Epithelial cell of esophagus (primary cell): ENCODE measurements at places on chromosomes 6 and 20.

DNA sequence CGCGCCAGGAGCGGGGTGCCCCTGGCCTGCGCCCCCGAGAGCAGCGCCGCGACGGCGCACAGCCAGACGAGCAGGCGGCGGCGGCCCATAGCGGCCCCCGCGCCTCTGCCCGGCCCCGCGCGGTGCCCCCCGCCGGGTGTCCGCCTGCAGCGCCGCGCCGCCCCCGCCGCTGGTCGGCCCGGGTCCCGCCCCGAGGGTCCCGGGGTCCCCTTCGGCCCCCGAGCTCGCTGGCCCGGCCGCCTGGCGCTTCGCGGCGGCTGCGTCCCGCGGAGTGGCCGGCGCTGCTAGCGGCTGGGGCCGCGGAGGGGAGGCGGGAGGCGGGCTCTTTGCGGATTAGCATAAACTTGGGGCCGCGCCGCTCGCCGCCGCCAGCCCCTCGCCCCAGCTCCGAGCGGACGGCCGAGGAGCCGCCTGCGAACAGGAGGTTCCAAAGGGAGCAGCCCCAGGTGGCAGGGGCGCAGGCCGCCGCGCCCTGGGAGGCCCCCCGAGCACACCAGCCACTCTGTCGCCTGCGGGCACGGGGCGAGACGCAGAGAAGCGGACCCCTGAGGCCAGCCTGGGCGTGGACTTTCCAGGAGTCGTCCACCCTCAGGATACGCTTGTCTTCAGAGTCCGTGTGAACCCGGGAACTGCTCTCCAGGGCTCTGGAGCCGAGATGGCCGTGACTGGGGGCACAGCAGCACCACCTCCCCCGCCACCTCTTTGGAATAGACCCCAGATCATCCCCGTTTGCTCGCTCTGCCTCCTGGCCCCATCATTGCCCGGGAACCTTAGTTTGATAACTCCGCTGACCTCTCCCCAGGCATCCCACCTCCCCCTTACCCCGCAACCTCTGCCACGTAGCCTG lies at the start of gene EMILIN3:
Gene EMILIN3 (minus strand): TSS at position 273 of the 847 bp plus-strand sequence. CDS start 184 bp downstream, at position 89.
- no peak for DNase-seq

DNA sequence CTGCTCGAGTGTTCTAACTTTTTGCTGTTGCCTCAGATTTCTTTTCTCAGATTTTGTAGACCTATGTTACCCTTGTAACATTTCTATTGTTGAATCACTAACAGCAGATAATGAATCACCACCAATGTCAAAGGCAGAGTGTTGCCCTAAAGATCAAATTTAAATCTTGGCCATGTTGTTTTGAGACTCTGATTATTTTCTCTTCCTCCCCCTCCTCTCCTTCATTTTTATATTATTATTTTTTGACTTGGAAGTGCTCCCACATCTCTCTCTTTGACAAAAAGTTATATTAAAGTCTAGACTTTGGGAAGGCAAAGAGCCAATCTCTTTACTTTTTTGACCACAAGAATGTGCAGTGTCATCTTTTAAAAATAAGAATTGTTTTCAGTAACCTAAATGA lies 422.7 kb downstream of the NKAIN2 start:
- peak; percentile 28 for DNase-seq

DNA sequence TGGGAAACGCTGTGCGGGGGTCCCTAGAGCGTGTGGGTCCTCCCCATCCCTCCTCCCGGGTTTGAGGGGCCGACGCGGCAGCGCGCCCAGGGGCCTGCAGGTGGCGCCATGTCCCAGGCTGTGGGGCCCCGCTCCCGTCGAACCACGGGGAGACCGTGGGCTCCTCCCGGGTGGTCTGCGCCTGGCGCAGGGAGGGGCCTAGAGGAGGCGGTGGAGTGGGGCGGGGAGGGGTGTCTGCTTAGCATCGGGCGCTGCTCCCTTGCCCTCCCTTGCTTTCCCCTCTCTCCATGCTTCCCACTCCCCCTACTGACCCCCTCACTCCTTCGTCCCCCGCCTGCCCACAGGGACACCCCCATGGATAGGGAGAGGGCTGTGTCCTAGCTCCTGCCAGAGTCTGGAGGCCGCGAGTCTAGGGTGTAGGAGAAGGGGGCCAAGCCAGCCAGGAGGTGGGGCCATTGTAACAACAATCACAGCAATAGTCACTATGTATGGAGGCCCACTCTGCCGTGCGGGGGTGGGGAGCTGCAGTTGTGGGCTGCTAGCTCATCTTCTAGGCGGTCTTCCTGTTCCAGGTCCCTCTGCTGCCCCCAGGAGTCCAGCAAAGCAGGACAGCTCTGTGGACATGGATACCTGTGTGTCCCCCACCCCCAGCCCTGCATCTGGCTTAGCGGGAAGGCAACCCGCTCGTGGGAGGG lies 51.7 kb downstream of the CHMP4B start:
- peak; percentile 33 for DNase-seq

DNA sequence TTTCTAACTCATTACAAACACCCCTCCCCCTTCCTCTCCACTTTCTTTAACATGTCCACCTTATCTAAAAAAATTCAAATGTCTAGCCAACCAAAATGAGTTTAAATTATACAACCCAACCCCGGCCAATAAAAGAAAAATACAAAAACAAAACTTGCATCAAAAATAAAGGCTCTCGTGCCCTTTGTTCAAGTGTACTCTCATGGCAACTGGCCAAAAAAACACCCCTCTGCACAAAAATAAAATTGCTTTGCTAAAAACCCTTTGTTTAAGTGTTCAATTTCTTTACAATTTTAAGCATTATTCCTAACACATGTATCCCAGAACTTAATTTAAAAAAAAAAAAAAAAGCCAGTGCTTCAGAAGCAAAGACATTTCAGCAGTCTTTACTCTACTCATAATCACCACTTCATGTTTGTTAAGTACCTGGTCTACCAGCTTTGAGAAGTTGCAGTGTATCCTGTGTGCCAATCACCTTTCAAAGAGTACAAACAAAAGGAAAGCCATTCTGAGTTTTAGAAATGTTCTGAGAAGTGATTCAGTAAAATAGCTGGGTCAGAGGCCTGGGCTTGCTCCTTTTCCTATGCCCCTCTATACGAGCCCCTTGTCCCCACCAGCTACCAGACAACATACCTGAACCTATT lies 87.5 kb downstream of the MDN1 start:
- no peak for DNase-seq

GRCh38 chr6:152298055-152298647 lies 339.0 kb downstream of the SYNE1 start:
- DNase-seq: no peak

DNA sequence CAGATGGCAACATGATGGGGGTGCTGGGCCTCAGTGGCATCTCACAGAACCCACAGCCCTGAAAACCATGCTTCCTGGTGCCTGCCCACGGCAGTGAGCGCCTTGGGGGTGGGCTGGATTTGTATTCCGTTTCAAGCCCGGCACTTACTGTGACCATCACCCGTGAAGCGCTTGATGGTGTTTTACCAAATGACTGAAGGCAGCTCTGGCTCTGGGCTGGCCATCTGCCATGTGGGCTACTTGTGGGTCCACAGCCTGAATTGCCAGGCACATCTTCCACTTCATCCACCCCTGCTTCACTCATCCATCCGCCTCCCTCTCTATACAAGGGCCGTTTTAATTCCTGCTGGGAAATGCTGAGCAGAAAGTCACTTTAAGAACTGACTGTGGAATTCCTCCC lies 250.9 kb upstream of the GMDS start:
- DNase-seq: no peak

DNA sequence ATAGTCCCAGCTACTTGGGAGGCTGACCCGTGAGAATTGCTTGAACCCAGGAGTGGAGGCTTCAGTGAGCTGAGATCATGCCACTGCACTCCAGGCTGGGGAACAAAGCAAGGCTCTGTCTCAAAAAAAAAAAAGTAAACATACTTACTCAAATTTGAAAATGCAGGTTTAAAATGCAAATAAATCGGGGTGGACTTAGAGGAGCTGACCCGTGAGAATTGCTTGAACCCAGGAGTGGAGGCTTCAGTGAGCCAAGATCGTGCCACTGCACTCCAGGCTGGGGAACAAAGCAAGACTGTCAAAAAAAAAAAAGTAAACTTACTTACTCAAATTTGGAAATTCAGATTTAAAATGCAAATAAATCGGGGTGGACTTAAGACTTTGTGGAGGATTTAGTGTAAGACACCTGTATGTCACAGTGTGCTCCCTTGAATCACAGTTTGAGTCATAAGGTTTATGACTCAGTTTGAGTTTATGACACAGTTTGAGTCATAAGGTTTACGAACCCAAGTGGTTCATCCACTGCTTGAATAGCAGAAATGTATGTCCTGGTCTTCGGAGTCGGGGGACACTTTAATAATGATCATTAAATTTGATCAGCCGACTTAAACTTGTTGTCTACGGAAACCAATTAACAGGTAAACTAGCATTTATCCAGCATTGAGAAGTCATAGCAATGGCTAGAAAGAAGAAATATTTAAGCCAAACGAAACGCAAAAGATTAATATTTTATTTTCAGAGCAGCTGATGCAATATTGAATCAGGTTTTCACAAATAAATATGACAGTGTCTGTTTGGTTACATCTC lies 6.8 kb upstream of the MRPS10 start:
- DNase-seq: peak; percentile 96

DNA sequence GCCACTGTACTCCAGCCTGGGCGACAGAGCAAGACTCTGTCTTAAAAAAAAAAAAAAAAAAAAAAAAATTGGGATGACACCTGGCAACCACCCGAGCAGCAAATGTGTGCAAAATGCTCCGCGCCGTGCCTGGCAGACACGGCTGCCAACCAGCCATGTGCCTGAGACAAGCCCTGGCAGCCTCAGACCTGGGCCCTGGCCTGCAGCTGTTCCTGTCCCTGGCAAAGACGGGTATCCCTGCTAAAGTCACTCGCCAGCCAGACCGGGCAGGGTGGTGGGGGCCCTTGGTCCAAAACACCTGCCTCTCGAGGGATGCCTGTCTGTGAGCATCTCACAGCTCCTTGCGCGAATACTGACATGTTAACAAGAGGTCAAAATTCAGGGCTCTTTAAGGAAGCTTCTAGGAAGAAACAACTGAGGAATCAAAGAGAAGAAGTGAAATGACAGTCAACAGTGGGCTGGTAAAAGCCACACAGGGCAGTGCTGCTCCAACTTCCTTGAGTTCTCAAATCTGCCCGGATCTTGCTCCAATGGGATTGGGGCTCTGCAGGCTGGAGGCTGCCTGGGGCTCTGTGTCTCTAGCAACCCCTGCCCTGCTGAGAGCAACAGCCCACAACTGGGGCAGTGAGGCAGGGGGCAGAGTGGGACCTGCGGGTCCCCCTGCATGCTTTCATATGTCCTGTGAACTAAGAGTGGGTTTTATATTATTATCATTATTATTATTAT lies 53.4 kb downstream of the SYTL3 start:
- no peak for DNase-seq

DNA sequence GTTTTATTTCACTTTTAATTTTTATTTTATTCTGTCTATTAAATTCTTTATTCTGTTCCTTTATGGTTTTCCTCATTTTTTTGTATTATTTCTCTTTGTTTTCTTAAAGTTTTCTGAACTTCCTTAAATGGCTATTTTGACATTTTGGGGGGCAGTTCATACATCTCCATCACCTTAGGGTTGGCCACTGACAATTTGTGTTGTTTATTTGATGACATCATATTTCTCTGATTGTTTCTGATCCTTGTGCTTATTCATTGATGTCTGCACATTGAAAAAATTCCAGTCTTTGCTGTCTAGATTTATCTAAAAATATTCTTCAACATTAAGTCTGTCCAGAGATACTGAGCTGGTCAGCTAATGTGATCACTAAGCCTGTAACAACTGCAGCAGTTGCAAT lies 379.5 kb upstream of the EYS start:
- no peak for DNase-seq

DNA sequence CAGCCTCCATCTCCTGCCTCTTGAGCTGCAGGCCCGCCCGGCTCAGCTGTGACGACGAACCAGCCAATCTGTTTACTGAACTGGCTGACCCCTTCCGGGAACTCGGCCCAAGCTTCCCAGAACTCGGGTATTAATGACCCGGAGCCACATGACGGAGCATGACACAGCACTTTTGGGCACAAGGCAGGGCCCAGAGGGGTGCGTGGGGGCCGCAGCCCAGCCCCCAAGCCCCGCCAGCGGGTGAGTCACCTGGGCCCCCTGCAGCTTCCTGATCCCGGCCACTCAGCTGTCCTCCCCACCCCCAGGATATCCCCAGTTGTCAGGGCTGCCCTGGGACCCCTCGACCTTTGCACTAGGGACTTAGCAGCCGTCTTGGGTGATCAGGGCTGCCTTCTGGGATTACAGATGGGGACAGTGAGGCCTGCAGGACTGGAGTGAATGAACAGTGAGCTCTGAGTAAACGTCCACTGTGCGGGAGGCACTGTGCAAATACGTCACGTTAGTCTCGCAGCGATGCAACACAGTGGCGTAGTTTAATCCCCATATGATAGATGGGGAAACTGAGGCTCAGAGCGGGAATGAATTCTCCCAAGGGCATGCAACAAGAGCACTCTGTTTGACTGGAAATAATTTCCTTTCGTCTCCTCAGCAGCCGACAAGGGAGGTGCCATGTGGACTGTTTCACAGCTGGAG lies 102.1 kb downstream of the CEBPB start:
- DNase-seq: peak; percentile 39

DNA sequence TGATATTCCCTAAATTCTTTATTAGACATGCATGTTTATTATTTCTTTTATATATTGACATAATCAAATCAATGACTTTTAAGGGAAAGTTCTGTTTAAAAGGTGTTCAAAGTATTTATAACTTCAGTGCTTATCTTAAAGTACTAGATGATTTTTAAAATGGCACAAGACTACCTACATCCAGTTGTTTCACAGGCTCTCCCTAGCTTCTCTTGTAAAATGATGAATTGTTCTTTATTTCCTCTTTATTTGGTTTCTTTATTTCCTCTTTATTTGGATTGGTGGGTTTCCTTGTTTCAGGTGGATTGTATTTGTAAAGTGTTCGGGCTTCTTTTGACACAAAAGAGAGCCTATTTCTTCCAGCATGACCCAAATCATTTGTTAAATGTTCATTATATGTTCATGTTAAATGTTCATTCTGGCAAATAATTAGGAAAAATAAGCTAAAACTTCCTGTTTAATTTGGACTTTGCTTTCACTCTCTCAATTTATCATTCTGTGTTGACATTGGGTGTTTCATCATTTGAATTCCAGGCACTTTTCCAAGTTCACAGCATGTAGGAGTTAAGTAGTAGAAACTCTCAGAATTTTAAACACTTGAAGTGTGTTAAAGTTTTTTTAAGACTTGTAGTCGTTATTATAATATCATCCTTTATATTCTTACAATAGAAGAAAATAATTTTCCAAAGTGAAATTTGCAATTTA lies 24.6 kb downstream of the MLIP start:
- peak; percentile 48 for DNase-seq

DNA sequence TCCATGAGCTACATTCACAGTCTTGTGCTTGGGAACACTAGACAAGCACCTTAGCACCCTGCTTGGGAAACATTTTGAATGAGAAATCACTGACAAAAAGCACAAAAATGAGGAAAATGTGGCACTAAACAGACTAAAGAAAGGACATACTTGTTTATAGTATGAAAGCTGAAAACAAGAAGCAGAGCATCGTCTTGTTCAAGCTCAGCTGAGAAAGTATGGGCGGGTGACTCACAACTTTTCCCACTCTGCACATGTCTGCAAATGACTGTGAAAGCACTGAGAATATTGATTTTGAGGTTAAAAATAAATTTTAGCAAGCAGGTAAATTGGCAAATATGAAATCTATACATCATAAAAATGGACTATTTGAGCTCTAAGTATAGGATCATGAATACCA lies 725.3 kb downstream of the COL12A1 start:
- no peak for DNase-seq

- DNase-seq: no peak
Measured at GRCh38 chr20:58875111-58875510, 22.6 kb downstream of the GNAS start.
